ENCODE measurements at places on chromosomes 6 and 20.

DNA sequence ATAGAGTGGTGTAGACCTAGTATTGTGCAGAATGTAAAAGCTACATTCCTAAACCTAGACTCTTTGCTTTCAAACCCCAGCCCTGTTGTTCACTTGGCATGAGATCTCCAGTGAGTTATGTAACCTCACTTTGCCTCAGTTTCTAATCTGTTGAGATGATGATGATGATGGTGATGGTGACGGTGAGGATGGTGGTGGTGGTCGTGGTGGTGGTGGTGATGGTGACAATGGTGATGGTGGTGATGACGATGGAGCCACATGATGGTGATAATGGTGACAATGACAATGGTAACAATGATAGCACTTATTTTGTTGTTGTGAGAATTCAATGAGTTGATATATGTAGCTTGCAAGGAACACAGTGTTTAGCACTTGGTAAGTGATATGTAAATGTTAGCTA, 80.3 kb downstream of the FAXC start:
- H3K4me1 ChIP-seq: no peaks in the 10 kb centered on the region
- H3K4me3 ChIP-seq: no peak overlapping the region
- no peak overlapping the region for H3K27ac ChIP-seq
- no peaks in the 10 kb centered on the region for H3K36me3 ChIP-seq
- no peaks in the 10 kb centered on the region for H3K27me3 ChIP-seq

DNA sequence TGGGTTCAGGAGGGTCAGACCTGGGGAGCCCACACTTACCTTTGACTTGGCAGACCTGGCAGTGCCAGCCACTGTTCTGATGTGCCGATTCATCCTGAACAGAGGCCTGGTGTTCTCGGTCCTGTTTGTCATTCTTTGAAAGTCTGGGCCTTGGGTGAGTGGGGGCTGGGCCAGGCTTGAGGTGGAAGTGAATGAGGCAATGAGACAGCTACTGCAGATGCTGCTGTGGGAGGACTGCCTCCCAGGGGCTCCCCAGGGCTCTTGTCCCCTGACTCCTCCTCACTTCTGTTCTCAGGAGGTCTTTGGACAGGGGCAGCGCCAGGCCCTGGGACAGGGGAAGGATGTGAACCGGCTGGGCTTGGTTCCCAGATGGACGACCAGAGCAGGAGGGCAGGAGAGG, 5.6 kb upstream of the TREML4 start:
- no peak overlapping the region for H3K4me3 ChIP-seq
- no peaks in the 10 kb centered on the region for H3K36me3 ChIP-seq
- H3K27me3 ChIP-seq: peaks cover 3% of the 10 kb centered on the region
- H3K4me1 ChIP-seq: peaks cover 14% of the 10 kb centered on the region
- no peak for DNase-seq
- no peak overlapping the region for H3K27ac ChIP-seq

GRCh38 chr6:135008941-135009290, 45.7 kb downstream of the HBS1L start:
- no peaks in the 10 kb centered on the region for H3K27me3 ChIP-seq
- no peak for DNase-seq
- no peak overlapping the region for H3K27ac ChIP-seq
- H3K4me1 ChIP-seq: peaks cover 20% of the 10 kb centered on the region

GRCh38 chr6:524803-525202, 132.1 kb downstream of the HUS1B start:
- DNase-seq: peak; percentile 3
- H3K27me3 ChIP-seq: no peaks in the 10 kb centered on the region
